Epithelial cell of esophagus (primary cell): ENCODE measurements at places on chromosomes 16 and 17.
A peak's percentile ranks its signal among the peaks of the same experiment; 100 is the strongest.

GRCh38 chr17:33220036-33220435 is 73.1 kb downstream of the ASIC2 start:
- DNase-seq: no peak

DNA sequence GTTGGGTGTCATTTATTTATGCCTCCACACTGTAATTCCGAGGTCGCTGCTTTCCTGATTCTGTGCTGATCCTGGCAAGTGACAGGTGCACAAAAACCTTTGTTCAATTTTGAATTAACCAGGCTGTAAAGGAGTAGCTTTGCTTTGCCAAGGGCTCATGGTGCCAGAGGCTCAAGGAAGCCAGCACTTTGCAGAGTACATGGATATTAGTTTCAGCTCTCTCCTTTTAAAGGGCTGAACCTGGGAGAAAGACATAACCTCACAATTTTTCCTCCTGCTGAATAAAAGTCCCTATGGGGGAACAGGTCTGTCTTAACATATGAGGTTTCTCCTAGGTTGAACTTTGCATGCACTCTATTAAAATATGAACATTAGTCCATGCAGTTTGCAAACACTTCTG is 227.6 kb upstream of the WSB1 start:
- no peak for DNase-seq

DNA sequence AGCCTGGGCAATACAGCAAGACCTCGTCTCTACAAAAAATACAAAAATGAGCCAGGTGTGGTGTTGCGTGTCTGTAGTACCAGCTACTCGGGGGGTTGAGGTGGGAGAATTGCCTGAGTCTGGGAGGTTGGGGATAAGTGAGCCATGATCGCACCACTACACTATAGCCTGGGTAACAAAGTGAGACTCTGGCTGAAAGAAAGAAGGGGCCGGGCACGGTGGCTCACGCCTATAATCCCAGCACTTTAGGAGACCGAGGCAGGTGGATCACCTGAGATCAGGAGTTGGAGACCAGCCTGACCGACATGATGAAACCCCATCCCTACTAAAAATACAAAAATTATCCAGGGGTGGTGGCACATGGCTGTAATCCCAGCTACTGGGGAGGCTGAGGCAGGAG is 10.5 kb upstream of the GRB2 start:
- DNase-seq: no peak

- peak; percentile 79 for DNase-seq
These were observed 54.8 kb downstream of the VMP1 start for GRCh38 chr17:59762049-59762823.

DNA sequence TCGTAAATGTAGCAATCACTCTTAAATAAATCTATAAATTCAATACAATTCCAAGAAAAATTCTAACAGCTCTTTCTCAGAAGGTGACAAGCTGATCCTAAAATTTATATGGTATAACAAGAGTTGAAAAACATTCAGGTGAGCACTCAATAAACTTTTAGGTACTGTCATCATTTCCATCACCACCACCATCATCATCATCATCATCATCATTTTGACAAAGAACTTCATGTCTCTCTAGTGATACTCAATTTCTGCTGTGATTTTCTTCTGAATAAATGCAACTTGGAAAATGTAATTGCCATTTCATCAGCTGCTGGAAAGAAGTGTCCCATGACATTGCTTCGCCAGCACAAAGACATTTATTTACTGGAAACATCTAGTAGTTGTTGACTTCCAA is 222.9 kb upstream of the IRX5 start:
- no peak for DNase-seq

GRCh38 chr16:89422527-89422904 is 67.8 kb downstream of the ANKRD11 start:
- DNase-seq: no peak

GRCh38 chr17:39740357-39741111 is 2.8 kb downstream of the GRB7 start:
- peak; percentile 96 for DNase-seq

GRCh38 chr16:51657848-51658247 is 506.8 kb upstream of the SALL1 start:
- no peak for DNase-seq

DNA sequence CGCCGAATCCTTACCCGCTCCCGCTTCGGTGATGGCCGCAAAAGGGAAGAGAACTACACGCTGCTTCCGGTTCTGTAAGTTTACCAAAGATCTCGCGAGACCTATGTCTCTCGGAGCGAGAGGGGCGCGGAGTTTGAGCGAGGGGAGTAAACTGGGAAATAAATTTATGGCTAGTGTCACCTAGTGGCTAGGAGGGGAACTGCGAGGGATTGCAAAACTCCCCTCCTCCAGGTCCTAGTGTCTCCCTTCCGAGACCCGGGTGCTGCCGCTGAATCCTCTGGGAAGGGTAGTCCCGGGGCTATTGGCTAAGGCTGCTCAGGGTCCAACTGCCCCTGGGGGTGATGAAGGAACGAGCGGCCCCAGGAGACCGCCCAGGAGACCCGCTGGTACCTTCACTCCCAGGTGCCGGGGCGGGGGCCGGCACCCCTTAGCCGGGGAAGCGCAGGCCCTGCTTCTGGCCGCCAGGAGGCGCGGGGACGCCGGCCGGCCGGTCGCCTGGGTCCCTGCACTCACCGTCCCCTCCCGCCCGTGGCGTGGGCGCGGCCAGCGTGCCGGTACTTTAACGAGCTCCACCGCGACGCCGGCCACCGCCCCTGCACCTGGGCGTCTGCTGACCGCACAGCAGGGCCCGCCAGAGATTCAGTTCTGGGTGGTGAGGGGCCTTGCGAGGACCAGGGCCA is at the start of gene RPL26:
Gene RPL26 (minus strand): TSS at position 51 of the 680 bp plus-strand sequence. CDS start 883 bp downstream, outside the sequence.
- DNase-seq: peak; percentile 98

- no peak for DNase-seq
These were observed 25.6 kb downstream of the ZP2 start for GRCh38 chr16:21185659-21186325.

DNA sequence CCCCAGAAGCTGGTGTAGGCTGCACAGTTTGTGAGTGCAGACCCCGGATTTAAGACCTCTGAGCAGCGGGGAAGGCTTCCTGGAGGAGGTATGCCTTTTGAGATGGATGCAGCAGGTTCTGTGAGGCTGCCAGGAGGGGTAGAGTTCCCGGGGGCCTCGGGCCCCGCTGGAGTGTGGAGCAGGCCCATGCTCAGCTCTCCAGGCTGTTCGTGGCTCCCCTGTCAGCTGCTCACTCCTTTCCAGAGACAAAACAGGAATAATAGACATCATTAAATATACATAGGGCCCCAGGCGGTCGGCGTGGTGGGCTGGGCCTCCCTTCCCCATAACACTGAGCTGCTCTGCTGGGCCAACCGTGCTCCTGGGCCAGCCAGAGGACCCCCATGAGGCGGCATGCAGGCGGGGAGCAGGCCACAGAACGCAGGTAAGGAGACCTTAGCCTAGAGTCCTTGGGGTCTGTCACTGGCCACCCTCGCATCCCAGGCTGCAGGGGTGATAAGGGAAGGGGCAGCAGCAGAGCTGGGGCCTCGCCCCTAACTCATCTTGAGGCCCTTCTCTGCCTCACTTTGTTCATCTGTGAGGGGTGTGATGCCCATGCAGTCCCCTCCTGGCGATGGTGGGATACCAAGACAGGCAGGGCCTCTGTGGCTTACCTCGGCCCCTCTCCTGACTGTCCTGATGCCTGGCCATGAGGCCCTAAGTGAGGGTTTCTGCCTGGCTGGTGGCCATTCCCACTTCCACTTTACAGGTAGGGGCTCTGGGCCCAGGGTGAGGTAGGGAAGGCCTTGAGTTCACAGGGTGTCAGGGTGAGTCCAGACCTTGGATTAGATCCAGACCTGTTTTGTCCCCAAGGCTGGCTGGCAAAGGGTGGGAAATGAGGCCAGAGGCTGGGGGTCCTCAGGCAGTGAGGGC is at the start of gene MYO15A:
Gene MYO15A (plus strand): TSS at position 356 of the 912 bp plus-strand sequence. CDS start 10,045 bp downstream, outside the sequence.
- DNase-seq: no peak

- peak; percentile 92 for DNase-seq
These were observed 10.9 kb downstream of the HAPSTR1 start for GRCh38 chr16:9102379-9102778.

DNA sequence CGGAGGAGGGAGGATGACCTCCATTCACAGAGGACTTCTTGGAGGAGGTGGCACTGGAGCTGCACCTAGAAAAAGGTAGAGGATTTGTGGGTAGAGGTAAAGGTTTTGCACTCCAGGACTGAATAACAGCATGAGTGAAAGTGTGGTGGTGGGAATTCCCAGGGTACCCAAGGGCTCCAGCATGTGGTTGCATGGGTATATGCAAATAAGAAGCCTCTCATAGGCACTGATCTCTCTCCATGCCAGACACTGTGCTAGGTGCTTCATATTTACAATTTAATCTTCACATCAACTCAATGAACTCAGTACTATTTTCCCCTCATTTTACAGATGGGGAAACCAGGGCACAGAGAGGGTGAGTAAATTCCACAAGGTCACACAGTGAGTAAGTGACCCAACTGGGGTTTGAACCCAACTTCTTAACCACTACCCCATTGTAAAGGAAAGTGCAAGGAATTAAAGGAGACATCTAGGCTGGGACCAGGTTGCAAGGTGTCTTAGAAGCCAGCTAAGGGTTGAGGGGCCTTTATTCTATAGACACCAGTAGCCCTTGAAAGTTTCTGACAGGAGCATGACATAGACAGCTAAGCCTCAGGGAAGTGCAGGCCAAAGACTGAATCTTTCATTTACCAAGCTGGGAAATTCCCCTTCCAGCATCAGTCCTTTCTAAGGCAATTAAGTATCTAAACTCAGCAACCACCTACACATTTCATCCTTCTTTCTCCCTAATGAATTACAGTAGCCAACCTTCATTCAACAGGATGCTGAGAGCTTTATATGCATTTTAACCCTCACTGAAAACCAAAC is 21.3 kb downstream of the SCNN1B start:
- DNase-seq: no peak

DNA sequence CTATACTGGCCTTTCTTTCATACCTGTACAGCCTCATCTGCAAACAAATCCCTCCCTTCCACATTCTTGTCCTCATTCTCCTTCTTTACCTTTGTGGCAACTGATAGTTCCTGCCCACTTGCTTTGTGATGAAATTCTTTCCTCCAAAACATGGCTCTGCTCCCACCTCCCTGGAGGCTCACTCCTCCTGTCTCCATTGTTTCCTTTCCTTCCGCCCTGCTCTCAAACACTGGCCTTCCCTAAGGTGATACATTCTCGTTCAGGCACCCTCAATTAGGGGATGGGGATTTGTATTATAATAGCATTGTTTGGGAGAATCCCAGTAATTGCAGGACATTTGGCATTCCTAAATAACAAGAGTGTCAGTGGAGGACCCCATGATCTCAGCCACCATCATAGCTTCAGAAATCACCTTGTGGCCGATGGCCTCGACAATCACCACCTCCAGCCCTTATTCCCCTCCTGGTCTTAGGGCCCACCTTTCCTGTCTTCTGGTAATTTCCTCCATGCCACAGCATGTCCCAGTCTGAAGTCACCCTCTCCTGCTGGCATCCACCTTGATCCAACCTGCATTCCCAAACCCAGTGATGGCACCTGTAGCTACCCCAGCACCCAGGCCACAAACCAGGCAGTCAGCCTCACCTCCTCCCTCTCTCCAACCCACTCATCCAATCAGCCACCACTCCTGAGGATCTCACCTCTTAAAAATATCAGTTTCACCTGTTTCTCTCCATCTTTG is 7.9 kb downstream of the UNC119 start:
- DNase-seq: no peak

- peak; percentile 77 for DNase-seq
These were observed 16.8 kb upstream of the PHKG2 start for GRCh38 chr16:30731411-30731810.

GRCh38 chr16:46808997-46809396 is 22.0 kb downstream of the C16orf87 start:
- no peak for DNase-seq

GRCh38 chr16:13902677-13903076 is 17.3 kb upstream of the ERCC4 start:
- DNase-seq: no peak

GRCh38 chr16:4347765-4348509 is 3.2 kb downstream of the PAM16 start:
- no peak for DNase-seq

DNA sequence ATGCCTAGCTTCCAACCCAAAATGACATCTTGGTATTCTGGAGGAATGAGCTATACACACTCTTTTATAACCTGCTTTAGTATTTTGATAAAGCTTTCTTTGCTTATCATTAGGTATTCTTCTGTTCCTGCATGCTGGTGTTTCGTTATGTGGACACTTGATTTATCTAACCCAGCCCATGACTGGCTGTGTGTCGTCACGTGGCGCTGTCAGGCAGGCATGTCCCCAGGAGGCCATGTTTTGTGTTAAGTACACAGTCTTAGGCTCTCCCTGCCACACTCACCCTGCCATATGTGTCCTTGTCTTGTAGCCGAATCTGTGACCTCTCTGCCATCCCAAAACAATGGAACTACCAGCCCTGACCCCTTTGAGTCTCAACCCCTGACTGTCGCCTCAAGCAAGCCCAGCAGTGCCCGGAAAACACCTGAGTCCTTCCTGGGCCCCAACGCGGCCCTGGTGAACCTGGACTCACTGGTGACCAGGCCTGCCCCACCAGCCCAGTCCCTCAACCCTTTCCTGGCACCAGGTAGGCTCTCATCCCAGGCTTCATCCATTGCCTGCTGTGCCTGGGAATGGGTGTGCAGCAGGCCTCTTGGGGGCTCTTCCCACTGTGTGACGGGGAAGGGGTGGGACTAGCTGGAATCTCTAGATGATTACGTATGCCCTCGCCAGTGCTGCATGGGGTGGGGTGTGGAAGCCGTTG is 30.8 kb downstream of the B9D1 start:
- no peak for DNase-seq

DNA sequence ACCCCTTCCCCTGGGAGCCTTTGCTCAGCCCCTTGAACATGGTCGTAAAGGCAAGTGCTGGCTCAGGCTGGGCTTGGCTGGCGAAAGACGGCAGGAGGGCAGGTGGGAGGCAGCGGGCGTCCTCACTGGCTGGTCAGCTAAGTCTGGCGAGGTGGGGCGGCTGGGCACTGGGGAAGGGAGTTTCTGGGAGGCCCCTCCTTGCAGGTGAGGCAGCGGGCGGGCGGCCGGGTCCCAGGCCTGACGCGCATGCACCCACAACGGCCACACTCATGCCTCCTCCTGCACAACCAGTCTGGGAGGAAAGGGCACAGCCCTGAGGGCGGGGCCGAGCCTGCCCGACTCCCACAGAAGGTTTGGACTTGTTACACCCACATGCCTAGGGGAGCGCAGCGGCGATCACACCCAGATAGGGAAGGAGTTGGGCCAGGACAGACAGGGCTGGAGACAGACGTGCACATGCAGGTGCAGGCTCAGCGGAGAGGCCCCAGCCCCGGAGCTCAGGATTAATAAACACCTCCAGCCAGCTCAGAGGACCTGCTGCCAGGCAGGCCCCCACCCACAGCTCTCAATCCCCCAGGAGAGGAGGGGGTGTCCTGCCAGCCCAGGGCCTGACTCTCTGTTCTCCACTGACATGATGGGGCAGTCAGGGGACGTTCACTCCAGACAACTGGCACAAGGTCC is at the start of gene EVPL:
Gene EVPL (minus strand): TSS at position 148 of the 681 bp plus-strand sequence. CDS start 108 bp downstream, at position 40.
- DNase-seq: peak; percentile 98

GRCh38 chr16:85912211-85912974 is 13.4 kb downstream of the IRF8 start:
- no peak for DNase-seq
